ENCODE measurements at places on chromosomes 7 and 10. TPM values are rescaled to one million over a fixed set of nuclear protein-coding genes. Genes with fewer than 3 reads are reported as not detected.

TNS3 gene
- 9.1 TPM for total RNA-seq

GDF2 gene
- total RNA-seq = not detected

SDK1 gene
- 0.05 TPM for total RNA-seq

HOXA2 gene
- total RNA-seq = 0.57 TPM

CRCP gene
- 28.4 TPM for total RNA-seq

ADAM8 gene
- 4.1 TPM for total RNA-seq

ITGB8 gene
- total RNA-seq = 2.4 TPM

GRCh38 chr10:97210543-97210960 is 24.8 kb upstream of the SLIT1 start:
- no peak overlapping the region for H3K4me3 ChIP-seq
- H3K27me3 ChIP-seq = 0 out of 2 replicates have a peak, but pooled peaks cover 5% of the 10 kb centered on the region
- DNase-seq = peak; percentile 54
- H3K36me3 ChIP-seq = no peaks in the 10 kb centered on the region

- no peak overlapping the region for H3K27ac ChIP-seq
- no peaks in the 10 kb centered on the region for H3K4me1 ChIP-seq
- no peaks in the 10 kb centered on the region for H3K27me3 ChIP-seq
- no peak overlapping the region for H3K4me3 ChIP-seq
- no peak for DNase-seq
- no peaks in the 10 kb centered on the region for H3K36me3 ChIP-seq
Observed at GRCh38 chr7:105202616-105203015, 186.1 kb downstream of the SRPK2 start.

- no peak overlapping the region for H3K27ac ChIP-seq
- H3K27me3 ChIP-seq = no peaks in the 10 kb centered on the region
- no peaks in the 10 kb centered on the region for H3K36me3 ChIP-seq
- no peaks in the 10 kb centered on the region for H3K4me1 ChIP-seq
Observed at GRCh38 chr7:38171623-38172391, 6.2 kb upstream of the STARD3NL start.

DNA sequence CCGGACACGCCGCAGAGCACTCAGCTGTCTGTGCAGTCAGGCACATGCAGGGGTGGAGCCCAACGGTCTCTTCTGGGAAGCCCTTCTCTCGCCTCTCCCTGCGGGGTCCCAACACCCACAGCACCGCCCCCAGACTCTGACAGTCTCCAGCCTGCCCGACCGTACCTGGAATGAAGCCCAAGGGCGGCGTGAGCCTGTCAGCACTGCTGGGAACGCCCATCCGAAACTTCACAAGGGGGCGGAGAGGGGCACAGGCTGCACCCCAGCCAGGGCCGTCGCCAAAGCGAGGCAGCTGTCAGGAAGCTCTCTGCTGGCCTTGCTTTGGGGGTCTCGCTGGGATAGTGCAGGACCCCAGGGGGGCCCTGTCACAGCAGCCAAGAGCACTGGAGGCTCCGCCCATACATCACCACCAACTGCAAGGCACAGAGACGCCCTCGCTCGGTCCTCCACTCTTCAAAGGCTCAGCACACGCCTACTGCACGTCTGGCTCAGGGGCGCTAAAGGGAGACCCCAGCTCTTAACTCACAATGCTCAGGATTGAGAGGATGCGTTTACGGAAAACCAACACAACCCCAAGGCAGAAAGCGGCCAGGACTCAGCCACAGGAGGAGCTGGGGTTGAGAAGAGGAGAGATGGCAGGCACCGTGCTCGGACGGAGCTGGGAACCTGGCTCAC is 30.9 kb downstream of the MAD1L1 start:
- peaks cover 3% of the 10 kb centered on the region for H3K36me3 ChIP-seq
- H3K27me3 ChIP-seq = no peaks in the 10 kb centered on the region
- H3K4me3 ChIP-seq = no peak overlapping the region
- no peaks in the 10 kb centered on the region for H3K4me1 ChIP-seq
- DNase-seq = no peak

DNA sequence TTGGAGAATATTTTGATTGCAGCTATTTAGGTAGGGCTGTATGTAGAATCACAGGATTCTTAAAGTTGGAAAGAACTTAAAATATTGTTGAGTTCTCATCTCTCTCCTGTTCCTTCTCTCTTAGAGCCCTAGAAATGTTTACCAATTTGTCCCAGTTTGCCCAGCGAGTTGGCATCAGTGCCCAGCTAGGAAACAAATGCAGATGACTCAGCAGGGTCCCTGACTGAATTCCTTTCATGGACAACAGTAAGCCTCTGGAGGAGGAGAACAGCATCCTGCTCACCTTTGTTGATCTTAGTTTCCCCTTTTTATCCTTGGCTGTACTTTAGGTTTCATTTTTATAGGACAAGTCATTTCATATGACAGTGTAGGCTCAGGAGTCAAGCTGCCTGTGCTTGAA is 89.3 kb downstream of the SEC23IP start:
- DNase-seq = no peak
- no peaks in the 10 kb centered on the region for H3K36me3 ChIP-seq
- 0 out of 2 replicates have a peak, but pooled peaks cover 3% of the 10 kb centered on the region for H3K27me3 ChIP-seq
- H3K27ac ChIP-seq = no peak overlapping the region
- no peaks in the 10 kb centered on the region for H3K4me1 ChIP-seq

DNA sequence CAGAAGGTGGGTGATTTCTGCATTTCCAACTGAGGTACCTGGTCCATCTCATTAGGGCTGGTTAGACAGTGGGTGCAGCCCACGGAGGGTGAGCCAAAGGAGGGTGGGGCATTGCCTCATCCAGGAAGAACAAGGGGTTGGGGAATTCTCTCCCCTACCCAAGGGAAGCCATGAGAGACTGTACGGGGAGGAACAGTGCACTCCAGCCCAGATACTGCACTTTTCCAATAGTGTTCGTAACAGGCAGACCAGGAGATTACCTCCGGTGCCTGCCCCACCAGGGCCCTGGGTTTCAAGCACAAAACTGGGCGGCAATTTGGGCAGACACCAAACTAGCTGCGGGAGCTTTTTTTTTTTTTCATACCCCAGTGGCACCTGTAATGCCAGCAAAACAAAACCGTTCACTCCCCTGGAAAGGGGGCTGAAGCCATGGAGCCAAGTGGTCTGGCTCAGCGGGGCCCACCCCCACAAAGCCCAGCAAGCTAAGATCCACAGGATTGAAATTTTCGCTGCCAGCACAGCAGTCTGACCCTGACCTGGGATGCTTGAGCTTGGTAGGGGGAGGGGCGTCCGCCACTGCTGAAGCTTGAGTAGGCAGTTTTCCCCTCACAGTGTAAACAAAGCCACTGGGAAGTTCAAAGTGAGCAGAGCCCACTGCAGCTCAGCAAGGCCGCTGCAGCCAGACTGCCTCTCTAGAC is 31.2 kb downstream of the ARMC10 start:
- no peak overlapping the region for H3K27ac ChIP-seq
- no peaks in the 10 kb centered on the region for H3K27me3 ChIP-seq
- H3K36me3 ChIP-seq = no peaks in the 10 kb centered on the region
- H3K4me3 ChIP-seq = no peak overlapping the region

DNA sequence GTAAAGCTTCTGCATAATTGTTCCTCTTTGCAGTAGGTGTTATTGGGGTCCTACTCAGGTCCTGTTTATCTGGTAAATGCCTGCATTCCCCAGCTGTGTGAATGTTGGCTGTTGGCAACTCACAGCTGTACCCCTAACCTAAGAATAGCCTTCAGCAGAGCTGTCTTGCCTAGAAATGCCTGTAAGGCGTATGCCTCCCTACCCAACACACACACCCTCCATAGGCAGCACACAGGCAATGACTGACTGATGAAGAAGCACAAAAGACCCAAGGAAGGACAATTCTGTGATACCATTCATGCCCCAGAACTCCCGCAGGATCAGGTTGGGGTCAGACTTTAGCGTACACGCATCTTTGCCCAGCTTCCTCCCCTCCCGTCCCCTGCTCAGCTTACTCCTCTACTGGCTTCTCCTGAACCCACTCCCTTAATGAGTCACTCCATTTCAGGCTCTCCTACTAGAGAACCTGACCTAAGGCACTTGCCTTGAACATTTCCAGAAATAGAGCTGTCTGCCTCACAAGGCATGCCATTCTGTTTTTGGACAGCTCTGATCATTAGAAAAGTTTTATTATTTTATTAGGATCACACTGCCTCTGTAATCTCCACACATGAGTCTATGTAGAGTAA is 99.2 kb upstream of the PIK3CG start:
- no peaks in the 10 kb centered on the region for H3K36me3 ChIP-seq
- H3K4me3 ChIP-seq = no peak overlapping the region
- H3K4me1 ChIP-seq = peaks cover 14% of the 10 kb centered on the region
- DNase-seq = no peak

GRCh38 chr10:127851661-127852194 is 41.0 kb downstream of the CLRN3 start:
- no peaks in the 10 kb centered on the region for H3K36me3 ChIP-seq
- no peak for DNase-seq
- no peak overlapping the region for H3K4me3 ChIP-seq
- no peaks in the 10 kb centered on the region for H3K4me1 ChIP-seq
- H3K27ac ChIP-seq = no peak overlapping the region

GRCh38 chr7:40608321-40609075 is 473.7 kb downstream of the SUGCT start:
- H3K4me3 ChIP-seq = no peak overlapping the region
- no peak for DNase-seq

DNA sequence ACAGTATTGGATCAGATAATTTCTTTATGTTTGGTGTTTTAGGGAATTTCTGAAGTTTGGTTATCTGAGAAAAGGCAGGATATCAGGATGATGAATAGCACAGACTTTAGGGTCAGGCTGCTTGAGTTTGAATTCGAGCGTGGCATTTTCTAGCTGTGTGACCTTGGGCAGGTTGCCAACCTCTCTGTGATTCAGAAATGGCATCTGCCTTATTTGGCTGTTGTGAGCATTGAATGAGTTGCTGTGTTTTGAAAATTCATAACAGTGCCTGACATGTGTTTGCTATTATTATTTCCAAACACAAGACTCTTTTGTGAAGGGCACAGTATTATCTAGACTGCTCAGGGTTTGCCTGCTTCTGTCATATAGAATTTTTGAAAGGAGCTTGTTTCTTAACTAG is 66.9 kb downstream of the NXPH1 start:
- H3K36me3 ChIP-seq = no peaks in the 10 kb centered on the region
- H3K27ac ChIP-seq = no peak overlapping the region
- no peaks in the 10 kb centered on the region for H3K27me3 ChIP-seq
- H3K4me3 ChIP-seq = no peak overlapping the region

DNA sequence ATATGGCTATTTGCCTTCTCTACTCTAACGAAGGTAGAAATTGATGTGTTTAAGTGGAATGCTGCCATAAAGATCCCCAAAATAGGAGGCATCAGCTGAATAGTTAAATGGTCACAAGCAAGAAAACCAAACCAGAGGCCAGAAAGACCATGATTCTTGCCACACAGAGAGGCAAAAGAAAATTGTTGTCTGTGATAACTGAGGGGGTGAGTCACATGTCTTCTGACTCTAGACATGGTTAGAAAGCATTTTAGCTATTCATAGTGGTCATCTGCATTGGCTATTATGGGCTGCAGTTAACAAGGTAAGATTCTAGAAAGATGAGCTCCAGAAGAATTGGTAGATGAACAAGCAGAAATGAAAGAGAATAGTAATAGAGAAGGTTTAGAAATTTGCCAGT is 361.4 kb upstream of the NPSR1 start:
- DNase-seq = no peak
- no peak overlapping the region for H3K27ac ChIP-seq
- H3K4me3 ChIP-seq = no peak overlapping the region
- no peaks in the 10 kb centered on the region for H3K4me1 ChIP-seq

GRCh38 chr7:50970092-50970491 is 187.4 kb upstream of the GRB10 start:
- H3K27me3 ChIP-seq = no peaks in the 10 kb centered on the region
- no peak overlapping the region for H3K4me3 ChIP-seq
- DNase-seq = no peak

- no peak overlapping the region for H3K4me3 ChIP-seq
- H3K27me3 ChIP-seq = no peaks in the 10 kb centered on the region
- H3K4me1 ChIP-seq = peaks cover 26% of the 10 kb centered on the region
Observed at GRCh38 chr7:1401011-1401410, 58.3 kb downstream of the MICALL2 start.

GRCh38 chr7:139232904-139233303 is 1.9 kb downstream of the UBN2 start:
- no peak overlapping the region for H3K27ac ChIP-seq
- DNase-seq = no peak
- no peaks in the 10 kb centered on the region for H3K36me3 ChIP-seq
- H3K27me3 ChIP-seq = no peaks in the 10 kb centered on the region

DNA sequence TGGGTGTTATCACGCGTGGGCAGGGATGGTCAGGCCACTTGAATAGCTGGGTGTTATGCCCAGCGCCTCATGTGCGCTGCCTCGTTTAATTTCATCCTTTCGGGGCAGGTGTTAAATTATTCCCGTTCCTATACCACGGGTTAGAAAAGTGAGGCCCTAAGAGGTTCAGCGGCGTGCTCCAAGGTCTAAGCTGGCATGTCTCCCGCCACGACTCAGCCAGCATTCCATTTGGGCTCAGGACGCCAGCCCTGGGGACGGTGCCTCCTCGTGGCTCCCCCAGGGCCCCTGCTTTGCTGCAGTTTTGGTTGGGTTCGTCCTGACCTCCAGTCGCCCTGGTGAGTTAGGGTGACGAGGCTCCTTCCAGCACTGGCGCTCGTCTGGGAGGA is 124.5 kb downstream of the TRRAP start:
- peaks cover 29% of the 10 kb centered on the region for H3K36me3 ChIP-seq
- no peak overlapping the region for H3K27ac ChIP-seq
- H3K27me3 ChIP-seq = no peaks in the 10 kb centered on the region
- H3K4me3 ChIP-seq = no peak overlapping the region

GRCh38 chr10:80104066-80104926 is 25.8 kb downstream of the TMEM254 start:
- H3K4me1 ChIP-seq = no peaks in the 10 kb centered on the region
- H3K27ac ChIP-seq = no peak overlapping the region
- H3K4me3 ChIP-seq = no peak overlapping the region
- H3K36me3 ChIP-seq = no peaks in the 10 kb centered on the region
- no peak for DNase-seq

GRCh38 chr7:74371381-74372341 is 82.0 kb upstream of the GTF2IRD1 start:
- peak; percentile 7 for DNase-seq
- no peak overlapping the region for H3K4me3 ChIP-seq
- peak overlapping the region; percentile 53 for H3K27ac ChIP-seq
- H3K27me3 ChIP-seq = no peaks in the 10 kb centered on the region

DNA sequence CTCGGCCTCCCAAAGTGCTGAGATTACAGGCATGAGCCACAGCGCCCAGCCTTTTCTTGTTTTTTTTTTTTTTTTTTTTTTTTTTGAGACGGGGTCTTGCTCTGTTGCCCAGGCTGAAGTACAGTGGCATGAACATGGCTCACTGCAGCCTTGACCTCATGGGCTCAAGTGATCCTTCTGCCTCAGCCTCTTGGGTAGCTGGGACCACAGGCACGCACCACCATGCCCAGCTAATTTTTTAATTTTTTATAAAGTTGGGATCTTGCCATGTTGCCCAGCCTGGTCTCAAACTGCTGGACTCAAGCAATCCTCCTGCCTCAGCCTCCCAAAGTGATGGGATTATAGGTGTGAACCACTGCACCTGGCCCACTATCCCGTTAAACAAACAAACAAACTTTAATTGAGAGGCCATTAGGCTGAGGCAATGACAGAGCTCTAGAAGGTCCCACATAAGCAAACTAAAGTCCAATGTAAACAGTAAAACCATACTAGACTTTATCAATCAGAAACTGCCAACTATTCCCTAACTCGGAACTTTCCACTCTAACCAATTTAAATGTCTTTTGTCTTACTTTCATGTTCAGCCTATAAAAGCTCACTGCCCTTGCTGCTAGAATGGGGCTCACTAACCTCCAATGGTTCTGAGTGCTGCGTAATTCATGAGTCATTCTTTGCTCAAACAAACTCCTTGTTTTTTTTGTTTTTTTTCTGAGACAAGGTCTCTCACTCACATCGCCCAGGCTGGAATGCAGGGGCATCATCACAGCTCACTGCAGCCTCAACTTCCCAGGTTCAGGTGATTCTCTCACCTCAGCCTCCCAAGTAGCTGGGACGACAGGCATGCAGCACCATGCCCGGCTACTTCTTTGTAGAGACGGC is 1.9 kb downstream of the DHX32 start:
- peaks cover 21% of the 10 kb centered on the region for H3K36me3 ChIP-seq
- peak; percentile 93 for DNase-seq
- H3K4me3 ChIP-seq = peak overlapping the region; percentile 2
- H3K27me3 ChIP-seq = no peaks in the 10 kb centered on the region
